ENCODE measurements at places on chromosomes 1 and 21.

GRCh38 chr1:53112861-53113260, 29.6 kb downstream of the SLC1A7 start:
- DNase-seq = no peak

GRCh38 chr1:31581821-31582810, 5.8 kb downstream of the TINAGL1 start:
- DNase-seq = no peak

DNA sequence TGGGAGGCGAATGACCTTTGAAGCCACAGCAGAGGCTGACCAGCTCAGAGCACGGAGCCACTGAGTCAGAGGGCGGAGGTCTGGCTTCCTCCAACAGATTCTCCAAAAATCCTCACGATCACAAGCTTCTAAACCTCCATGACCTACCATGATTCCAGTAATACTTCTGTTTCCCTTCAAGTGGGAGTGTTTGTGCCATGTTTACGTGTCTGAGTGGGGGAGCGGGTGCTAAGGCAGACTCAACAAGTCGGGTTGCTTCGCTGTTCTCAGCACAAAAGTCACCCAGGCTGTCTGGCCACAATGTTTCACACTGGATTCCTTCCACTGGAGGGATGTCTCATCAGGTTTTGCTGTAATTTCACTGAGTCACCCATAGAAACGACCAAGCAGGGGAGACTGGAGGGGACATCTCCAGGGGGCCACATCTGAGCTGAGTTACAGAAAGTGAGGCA, 86.2 kb downstream of the SLC66A1 start:
- no peak for DNase-seq

- DNase-seq = no peak
Observed at GRCh38 chr1:204343802-204344201, 15.9 kb downstream of the PLEKHA6 start.

DNA sequence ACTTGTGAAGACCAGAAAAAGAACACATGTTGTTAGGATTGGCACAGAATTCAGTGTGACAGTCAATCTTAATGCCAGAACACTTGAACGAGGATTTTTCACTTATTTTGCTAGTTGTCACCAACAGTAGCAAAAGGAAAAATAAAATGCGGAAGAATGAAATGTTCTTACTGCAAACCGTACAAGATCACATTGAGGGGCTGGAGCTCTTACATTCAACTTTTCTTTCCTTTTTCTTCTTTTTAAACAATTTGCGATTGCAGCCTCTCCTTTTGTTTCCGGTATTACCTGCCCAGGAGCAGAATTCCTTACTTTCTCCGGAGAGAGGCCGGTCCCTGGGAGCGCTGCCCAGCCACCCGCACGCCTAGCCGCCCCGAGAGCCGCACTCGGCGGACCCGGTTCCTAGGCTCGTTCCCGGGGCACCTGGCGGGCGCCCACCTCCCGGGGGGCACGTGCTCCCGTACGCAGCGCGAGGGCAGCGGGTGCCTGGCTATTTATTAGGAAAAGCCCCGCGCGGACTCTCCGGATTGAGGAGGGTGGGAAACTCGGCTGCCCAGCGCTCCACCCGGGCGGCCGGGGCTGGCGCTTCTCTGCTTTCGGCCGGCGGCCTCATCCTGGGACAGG, 1.2 kb upstream of the CAMTA1 start:
- DNase-seq = no peak

DNA sequence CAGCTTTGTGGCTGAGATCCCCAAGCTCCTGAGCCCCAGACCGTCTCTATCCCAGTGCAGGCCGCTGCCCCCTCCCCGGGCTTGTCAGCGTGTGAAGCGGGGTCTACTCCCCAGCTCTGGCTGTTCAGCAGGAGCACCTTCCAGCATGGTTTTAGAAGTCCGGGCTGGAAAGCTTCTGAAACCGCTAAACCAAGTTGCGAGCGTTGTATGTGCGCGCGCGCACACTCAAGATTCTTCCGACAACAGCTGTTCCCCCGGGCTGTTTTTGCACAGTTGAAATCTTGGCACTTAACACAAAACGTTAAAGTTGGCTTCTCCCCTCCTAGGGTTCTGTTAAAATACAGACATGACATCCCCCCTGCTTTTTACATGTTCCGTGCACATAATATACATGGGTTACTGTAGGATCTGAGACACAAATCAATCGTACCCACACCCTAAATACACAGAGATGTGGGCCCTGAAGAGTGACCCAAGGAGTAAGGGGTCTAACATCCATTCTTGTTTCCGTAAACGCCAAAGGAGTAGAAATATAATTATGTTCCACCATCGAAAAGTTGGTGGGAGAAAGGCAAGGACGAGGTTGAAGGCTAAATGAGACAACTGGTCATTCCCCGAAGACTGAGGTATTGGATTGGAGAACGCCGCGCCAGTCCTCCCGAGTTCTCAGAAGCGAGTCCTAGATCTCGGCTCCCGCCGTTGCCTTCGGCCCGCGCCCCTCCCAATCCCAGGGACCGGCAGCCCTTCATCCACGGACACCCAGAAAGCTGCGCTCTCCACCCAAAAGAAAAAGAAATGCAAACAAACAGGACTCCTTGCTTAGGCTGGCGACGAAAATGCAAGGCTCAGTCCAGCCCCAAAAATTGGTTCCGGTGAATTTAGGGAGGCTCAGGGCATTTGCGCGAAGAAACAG, 1.3 kb downstream of the TBX15 start:
- DNase-seq = no peak

DNA sequence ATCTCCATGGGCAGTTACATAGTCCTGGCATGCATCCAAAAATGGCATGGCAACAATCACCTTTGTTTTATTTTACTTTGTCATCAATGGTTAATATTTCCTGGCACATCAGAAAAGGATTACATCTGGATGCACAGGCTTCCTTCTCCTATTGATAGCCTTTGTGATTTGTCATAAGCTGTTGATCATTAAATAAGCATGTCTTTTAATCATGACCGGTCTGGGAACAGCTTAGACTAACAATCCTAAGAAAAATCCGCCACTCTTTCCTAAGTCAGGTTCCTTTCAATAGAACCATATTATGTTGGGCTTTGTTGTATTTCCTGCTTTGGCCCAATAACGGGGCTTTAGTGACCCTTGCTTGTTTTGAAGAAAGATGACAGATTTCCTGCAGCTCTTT, 330.6 kb downstream of the DUSP10 start:
- DNase-seq = no peak

GRCh38 chr1:6408023-6408422, 11.7 kb downstream of the HES2 start:
- no peak for DNase-seq

DNA sequence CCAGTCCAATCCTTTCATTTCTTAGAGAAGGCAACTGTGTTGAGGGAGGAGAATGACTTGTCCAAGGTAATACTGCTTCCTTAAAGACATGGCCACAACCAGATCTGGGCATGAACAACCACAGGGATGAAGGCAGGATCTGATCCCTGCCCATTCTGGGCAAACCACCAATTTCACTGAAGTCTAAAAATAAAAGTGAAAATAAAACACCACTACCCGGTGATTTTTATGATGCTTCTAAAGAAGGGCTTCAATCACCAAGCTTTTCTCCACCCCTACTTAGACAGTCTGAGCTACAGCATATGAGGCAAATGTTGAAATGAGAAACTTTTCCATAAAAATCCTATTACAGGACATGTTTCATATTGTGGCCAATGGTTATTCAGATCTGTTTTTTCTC, 133.0 kb downstream of the PTPN14 start:
- no peak for DNase-seq

GRCh38 chr1:27153549-27153886, 1.4 kb downstream of the SLC9A1 start:
- no peak for DNase-seq

DNA sequence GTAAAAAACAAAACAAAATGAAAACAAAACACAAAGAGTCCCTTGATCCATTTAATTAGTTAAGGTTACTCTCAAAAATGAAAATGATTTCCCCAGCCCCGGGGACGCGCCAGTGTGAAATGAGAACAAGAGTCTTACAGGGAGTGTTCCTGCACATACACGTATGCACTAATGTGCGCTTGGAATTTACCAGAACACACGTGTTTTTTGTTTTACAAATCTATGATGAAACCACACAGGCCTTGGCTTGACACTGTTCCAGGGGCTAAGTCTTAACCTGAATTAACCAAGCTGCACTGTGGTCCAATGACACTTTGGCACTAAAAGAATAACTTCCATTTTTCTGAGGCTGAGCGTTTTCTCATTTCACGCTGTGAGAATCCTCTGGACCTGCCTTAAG, 63.7 kb downstream of the SLC45A1 start:
- no peak for DNase-seq

DNA sequence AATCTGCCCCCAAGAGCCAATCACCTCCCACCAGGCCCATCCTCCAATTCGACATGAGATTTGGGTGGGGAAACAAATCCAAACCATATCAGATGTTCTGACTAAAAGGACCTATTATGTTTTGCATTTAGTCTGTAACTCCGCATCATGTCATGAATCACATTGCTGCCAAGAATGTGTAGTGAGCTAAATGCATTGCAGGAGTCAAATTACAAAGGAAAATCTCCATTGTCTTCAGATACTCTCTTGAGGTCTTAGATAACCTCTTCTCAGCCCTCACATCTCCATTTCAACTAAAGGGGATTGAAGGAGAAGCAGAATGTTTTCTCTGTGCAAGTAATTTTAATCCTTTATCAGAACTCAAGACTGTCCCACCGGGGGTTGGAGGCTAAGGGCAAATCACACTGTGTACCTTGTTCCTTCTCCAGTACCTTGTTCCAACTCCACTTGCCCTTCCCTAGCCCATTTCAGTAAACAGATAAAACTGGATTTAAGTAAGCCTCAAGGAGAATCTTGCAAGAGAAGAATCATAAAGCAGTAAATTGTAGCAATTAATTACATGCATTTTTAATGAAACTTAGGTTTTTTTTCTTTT, 34.1 kb downstream of the EXTL2 start:
- DNase-seq = no peak

GRCh38 chr1:10522322-10522860, 47.6 kb downstream of the PEX14 start:
- DNase-seq = no peak

- DNase-seq = no peak
Observed at GRCh38 chr1:185096531-185096930, 51.2 kb downstream of the RNF2 start.

- DNase-seq = no peak
Observed at GRCh38 chr1:193036337-193037047, 22.7 kb downstream of the UCHL5 start.

GRCh38 chr1:55418208-55419000, 203.2 kb upstream of the USP24 start:
- DNase-seq = no peak

DNA sequence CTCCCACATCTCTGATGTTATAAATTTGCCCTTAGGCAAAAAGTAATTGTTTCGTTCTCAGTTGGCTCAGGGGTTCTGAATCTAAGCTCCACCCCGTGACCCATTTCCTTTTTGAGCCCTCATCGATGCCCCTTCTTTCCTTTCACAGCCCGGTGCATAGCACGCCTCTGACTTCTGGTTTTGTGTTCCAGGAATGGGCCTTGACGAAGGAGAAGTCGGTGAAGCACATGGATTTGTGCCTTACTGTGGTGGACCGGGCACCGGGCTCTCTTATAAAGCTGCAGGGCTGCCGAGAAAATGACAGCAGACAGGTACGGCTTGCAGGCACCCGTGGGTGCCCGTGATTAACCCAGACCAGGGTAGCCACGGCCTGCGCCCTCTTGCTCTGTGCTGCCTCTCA, 151.9 kb downstream of the PGBD5 start:
- no peak for DNase-seq

DNA sequence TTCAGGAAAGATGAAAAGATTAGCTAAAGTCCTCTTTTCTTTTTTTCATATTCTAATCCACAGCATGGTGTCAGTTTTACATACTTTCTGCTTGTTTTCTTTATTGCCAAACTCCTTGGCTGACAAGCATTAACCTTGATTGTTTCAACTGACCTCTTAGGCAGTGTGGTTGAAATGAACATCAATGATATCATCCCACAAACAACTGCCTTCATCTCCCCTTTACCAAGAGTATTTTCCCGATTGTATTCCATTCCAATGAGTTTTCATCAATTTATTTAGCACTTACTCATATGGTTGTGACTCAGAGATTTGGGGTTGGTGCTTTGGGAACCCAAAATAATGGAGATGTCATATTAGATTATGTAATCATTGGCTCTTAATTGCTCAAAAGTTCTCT, 71.8 kb downstream of the SPAG17 start:
- DNase-seq = no peak

DNA sequence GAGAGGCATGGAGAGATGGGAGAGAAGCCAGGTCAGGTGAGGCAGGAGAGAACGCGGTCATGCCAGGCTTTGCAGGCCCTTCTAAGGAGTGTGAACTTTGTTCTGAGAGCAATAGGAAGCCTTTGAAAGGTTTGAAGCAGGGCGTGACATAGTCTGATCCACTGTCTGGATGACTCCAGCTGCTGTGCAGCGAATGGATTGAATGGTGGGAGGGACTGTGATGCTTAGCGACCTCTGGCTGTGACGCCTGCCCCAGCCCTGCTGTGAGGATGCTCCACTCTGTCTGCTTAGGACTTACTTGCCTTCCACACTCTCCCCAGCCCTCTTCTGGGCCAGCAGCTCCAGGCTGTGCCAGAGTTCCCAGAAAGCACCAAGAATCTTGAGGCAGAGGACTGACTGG, 41.8 kb upstream of the POU3F1 start:
- DNase-seq = no peak

- DNase-seq = no peak
Observed at GRCh38 chr1:36137776-36138175, 11.5 kb downstream of the TRAPPC3 start.

- no peak for DNase-seq
Observed at GRCh38 chr1:227951624-227952373, 4.1 kb upstream of the WNT9A start.

DNA sequence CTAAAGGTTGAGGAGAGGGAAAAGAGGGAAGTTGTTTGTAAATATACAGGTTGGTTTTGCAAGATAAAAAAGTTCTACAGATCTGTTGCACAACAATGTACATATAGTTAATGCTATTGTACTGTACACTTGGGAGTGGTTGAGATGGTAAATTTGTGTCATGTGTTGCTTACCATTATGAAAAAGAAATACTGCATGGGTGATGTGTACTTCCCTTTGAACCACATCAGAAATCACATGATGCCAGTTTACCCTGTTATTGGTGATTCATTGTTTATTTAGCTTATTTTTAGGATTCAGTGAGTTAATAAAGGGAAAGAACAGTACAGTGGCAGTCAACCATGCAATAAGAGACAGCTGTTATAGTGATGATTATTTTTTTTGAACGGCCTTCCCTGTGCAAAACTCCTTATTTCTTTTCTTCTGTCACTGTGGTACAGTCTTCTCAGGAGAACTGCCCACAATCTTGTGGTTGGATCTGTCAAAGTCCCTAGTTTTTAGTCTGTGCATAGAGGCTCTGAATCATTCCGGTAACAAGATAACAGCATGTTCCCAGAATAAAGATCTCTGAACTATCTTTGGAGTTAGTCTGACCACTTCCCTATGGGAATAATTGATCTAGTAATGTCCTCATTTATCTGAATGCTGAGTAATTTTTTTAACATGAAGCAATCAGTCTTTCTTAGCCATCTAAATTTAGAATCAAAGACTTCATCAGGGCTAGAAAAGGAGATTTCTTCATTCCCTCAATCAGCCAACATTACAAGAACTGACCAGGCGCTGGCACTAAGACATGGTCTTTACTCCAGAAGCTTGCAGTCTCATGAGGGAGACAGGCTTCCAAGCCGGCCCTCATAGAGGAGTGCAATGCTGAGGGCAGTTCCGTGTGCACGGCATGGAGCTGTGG, 84.2 kb downstream of the SH3GLB1 start:
- DNase-seq = no peak

All from germinal center (tissue), 1 donor.